ENCODE measurements at places on chromosomes 5 and 9. TPM values are rescaled to one million over a fixed set of nuclear protein-coding genes. Genes with fewer than 3 reads are reported as not detected.

Gene ZDHHC11B
- 13.2 TPM for total RNA-seq

Gene MARCHF11
- total RNA-seq = not detected

Gene CATSPER3
- total RNA-seq = 1.7 TPM

Gene MTREX
- total RNA-seq = 44.1 TPM

Gene SLC1A3
- 36.9 TPM for total RNA-seq

Gene NEURL1B
- total RNA-seq = 7.8 TPM

Gene MYMK
- total RNA-seq = not detected

Gene OR1J2
- 0.61 TPM for total RNA-seq

Gene SNCB
- total RNA-seq = not detected

Measured in upper lobe of left lung (tissue), 6 donors.